Stimulated activated naive CD4-positive, alpha-beta T cell treated with Interleukin-2 at 50 U/mL for 16 hours (primary cell): ENCODE measurements at places on chromosomes 3 and 15.

DNA sequence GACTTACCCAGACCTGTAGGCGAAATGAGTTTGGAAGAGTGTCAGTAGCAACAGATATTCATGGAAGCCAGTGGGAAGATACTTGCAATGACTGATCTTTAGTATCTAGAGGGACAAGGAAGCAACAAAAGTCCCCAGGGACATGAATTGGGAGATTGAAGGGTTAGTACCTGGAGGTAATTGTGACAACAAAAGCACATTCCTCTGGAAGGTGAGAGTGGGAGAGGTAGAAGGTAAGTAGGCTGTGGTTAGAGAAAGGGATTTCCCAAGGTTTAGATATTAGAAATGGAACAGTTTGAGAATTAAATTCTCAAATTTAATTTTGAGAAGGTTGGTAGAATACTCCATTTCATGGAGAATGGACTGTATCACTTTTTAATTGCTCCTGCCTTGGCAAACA lies 191.4 kb downstream of the AKAP13 start:
- no peak for DNase-seq

DNA sequence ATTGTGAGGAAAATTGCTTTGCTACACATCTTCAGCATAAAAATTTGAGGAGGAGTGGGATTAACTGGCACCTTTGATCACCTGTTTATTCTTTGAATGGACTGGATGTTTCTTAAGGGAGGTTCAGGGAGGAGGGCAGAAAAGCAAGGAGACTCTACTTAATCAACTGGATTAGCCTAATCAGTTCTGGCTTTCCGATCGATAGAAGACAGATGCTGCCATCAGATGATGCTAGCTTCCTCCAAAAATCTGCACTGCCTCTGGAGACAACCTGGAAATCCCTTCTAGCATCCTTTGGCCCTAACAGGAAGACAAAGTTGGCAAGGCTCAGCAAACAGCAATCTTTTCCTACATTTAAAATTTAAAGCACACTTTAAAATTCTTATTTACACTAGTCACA lies 197.8 kb downstream of the EBLN2 start:
- DNase-seq, result no peak

DNA sequence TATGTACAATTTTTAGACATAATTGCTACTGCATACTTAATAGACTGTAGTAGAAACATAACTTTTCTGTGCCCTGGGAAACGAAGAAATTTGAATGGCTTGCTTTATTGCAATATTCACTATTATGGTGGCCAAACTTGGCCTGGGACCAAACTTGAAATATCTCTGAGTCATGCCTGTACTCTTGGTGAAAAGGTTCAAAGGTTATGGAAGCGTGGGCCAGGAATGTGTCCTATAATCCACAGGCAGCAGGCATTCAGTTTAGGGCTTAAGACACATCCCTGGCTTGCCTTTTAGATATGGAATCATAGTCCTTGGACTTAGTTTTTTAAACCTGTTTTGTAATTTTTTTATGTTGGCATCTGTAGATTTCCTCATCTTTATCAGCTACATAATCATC lies 124.3 kb downstream of the LRIG1 start:
- DNase-seq, result no peak

DNA sequence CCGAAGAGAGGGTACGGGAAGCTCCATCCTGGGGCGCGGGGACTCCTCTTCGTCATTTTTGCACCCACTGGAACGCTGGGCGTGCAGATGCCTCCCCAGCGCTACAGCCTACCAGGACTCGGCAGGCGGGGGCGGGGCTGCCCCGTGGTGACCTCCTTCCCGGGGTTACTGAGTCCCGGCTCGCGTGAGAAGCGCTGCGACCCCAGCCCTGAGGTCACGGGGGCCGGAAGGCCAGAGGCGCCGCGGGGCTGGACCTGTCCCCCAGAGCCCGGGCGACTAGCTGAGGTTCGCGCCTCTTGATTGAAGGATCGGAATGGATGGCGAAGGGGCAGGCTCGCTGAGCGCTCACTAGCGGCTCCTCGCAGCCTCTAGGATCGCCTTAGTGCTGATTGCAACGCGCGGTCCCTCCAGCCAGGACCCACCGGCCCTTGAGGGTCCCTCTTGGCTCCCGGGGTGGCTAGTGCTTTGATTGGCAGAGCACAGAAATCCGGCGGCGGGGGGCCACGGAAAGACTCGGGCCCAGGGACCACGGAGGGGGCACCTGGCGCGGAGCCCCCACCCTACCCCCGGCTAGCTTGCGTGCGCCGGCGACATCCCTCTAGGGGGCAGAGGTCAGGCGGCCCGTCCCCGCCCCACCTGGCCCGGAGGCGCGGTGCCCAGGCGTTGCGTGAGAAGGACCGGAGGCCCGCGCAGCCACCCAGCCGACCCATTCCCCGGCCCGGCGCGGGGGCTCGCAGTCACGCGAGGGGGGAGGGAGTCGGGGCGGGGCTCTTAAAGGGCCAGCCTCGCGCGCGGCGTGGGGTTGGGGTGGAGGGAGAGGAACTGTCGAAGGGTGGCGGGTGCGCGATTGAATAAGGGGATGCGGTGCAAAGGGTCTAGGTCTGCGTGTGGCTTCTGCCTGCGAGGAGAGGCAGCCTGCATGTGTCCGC lies 781 bp upstream of the CYP1A1 start:
- DNase-seq, result peak; percentile 62

GRCh38 chr3:132404276-132404675 lies 13.0 kb upstream of the DNAJC13 start:
- DNase-seq, result no peak

DNA sequence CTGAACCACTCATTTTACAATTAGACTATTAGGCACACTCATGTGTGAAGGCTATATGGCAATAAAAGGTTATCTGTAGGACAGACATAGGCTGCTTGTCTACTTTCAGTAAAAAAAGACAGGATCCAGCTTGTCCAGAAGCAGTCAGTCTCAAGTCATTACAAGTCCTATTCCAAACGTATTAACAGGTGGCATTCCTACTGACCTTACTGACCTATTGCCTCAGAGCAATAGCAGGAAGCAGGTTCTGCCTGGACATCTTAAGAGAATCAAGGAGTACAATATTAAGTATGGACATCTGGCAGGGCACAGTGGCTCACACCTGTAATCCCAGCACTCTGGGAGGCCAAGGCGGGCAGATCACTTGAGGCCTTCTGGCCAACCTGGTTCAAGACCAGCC lies 7.0 kb downstream of the CMTM6 start:
- DNase-seq, result no peak

GRCh38 chr15:90115783-90116182 lies 13.5 kb upstream of the IDH2 start:
- DNase-seq, result no peak

GRCh38 chr15:80609091-80609490 lies 86.0 kb upstream of the ABHD17C start:
- no peak for DNase-seq

GRCh38 chr3:71541313-71541712 lies 42.2 kb downstream of the FOXP1 start:
- no peak for DNase-seq

DNA sequence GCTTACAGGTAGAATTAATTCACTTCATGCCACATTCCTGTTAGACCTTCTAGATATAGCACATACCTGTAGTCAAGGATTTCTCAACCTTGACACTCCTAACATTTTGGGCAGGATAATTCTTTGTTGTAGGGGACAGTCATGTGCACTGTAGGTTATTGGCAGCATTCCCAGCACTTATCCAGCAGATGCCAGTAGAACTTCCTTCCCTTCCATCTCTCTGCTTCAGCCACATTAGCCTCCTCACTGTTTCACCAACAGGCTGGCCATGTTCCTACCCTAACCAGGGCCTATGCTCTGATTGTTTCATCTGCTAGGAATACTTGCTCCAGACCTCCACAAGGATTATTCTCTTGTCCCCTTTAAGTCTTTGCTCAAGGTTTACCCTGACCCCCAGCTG lies 68.0 kb upstream of the STAC start:
- no peak for DNase-seq

- no peak for DNase-seq
Observed at GRCh38 chr3:42037318-42037945, 53.7 kb upstream of the TRAK1 start.

- no peak for DNase-seq
Observed at GRCh38 chr3:178982137-178982536, 89.5 kb downstream of the ZMAT3 start.

DNA sequence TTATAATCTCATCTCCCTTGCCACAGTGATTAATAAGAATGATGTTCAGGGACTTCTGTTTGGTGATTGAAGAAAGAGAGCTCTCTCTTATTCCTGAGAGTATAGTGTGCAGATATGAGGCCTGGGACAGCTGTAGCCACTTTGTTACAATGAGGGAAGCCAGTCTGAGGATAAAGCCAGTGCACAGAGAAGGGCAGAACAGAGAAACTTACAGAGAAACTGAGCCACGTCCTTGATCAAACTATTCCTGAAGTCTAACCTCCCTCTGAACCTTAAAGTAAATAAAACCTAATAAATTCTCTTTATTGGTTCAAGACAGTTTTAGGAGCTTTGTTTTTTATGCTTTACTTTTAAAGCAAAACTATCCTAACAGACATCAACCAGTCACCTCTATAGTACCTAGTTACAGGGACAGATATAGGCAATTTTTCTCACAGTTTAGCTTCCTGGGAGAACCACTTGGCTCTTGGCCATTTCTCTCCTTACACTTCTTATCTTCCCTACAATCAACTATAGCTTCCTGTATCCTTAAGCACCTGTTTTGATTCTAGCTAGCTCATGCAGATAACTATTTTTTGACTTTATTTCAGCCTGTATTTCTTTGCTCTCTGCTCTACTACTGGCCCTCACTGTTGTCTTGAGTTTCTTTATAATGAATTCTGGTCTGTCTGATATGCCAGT lies 284.4 kb downstream of the SHQ1 start:
- DNase-seq, result no peak

- no peak for DNase-seq
Observed at GRCh38 chr3:168794427-168794826, 698.7 kb upstream of the GOLIM4 start.

GRCh38 chr3:55828712-55829111 lies 341.6 kb upstream of the WNT5A start:
- DNase-seq, result no peak

DNA sequence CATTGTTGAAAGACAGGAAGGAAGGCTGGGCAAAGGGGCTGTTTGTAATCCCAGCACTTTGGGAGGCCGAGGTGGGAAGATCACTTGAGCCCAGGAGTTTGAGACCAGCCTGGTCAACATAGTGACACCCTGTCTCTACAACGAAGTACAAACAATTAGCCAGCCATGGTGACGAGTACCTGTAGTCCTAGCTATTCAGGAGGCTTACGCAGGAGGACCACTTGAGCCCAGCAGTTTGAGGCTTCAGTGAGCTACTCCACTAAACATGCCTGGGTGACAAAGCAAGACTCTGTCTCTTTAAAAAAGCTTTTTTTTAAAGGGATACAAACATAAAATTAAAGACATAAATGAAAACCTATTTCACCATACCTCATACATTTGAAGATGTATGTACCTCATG lies 11.1 kb downstream of the SERP1 start:
- no peak for DNase-seq

DNA sequence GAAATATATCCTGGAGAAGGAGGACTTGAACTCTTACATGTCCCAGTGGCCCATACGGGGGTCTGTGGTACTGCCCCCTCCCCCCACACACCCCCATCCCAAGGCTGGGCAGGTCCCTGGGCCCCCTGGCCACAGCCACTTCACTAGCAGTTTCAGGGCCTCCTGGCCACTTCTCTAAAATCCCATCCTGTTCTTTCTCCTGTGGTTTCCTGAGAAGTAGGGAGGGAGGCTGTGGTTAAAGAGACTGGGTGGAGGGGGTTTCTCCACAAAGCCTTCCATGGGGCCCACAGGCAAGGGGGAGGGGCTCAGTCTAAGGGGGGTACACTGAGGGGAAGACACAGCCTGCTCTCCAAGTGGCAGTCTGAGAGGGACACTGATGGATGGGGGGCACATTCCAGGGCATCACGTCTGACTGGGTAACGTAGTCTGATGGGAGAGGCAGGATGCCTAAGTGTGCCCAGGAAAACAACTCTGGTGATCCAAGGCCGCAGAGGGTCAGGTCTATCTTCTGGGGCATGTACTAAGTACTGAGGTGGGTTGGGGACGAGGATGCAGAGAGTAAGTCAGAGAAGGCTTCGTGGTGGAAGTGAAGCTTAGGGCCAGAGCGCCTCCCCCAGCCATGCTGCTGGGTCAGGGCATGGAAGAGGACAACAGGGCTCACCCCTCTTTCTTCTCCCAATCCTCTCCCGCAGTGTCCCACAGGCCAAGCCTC lies 48.0 kb upstream of the C15orf39 start:
- DNase-seq, result no peak

DNA sequence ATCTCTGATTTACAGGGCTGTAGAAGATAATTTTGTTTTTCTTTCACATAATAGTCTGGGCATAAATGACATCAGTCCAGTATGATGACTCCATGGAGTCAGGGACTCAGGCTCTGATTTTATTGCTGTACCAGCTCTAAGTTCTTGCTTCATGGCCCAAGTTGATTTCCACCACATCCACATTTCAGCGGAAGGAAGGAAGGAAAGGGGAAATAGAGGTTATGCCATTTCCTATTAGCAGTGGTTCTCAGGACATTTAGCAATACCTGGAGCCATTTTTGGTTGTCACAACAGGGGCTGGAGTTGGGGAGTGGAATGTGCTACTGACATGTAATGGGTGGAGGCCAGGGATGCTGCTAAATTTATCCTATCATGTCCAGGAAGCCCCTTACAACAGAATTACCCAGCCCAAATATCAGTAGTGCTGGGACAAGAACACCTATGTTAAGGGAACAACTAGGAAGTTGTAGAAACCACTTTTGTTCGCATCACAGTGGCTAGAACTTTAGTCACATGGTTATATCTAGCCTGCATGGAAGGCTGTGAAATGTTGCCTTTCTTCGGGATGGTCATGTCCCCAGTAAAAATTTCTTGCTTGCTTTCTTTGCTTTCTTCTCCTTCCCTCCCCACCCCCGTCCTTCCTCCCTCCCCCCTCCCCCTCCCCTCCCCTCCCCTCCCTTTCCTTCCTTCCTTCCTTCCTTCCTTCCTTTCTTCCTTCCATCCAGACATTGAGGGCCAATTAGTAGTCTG lies 42.1 kb downstream of the OXSR1 start:
- DNase-seq, result no peak

DNA sequence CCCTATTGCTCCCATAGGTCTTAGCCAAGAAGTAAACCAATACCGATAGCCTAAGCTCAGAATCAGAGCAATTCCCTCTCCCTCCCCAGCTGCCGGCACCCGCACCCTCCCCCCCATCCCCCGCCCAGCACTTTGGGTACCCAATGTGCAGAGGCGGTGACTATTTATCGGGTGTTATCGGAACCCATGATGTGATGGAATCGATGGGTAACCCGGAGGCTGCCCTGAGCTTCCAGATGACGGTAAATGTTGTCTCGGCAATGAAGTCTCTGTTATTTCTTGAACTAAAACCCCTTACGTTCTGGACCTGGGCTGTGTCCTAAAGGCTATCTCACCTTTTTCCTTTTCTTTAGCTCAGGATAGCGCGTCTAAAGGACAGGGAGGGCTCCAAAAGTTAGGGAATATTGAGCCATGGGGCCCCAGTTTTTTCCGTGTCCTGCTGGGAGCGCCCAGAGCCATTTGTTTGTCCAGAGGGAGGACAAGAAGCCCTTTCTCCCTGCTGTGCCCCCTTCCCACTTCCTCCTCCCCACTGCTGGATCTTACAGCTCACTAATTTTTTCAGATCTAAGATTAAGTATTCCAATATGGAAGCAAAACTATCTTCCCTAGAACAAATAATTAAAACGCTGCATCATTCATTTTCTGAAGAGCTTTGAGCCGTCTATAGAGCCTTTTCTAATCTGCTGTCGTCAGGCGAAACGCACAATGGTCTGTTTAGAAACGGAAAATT lies 1.5 kb downstream of the SLITRK3 start:
- no peak for DNase-seq

- DNase-seq, result no peak
Observed at GRCh38 chr15:48370460-48370859, 39.2 kb downstream of the DUT start.
